ENCODE measurements at places on chromosomes 2 and 18.

GRCh38 chr2:237691908-237692600, 64.7 kb downstream of the LRRFIP1 start:
- DNase-seq, result peak; percentile 85

- no peak for DNase-seq
These were observed 102.8 kb upstream of the BZW1 start for GRCh38 chr2:200708943-200709342.

DNA sequence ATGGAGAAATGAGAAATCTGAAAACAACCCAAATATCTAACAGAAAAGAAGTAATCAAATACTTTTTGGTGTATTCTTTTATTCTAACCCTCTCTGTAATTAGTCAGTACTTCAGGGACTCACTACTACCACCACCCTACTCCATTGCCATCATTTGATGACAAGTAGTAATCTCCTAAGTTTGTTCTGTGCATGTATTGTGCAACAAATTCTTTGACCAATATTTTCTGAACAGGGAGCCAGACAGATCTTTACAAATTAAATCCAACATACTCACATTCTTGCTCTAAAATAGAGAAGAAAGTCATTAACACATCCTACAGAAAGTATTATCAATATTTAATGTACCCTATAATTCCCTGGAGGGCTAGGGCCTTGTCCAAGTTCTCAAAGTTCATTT, 1416.4 kb downstream of the DSC3 start:
- DNase-seq, result no peak

DNA sequence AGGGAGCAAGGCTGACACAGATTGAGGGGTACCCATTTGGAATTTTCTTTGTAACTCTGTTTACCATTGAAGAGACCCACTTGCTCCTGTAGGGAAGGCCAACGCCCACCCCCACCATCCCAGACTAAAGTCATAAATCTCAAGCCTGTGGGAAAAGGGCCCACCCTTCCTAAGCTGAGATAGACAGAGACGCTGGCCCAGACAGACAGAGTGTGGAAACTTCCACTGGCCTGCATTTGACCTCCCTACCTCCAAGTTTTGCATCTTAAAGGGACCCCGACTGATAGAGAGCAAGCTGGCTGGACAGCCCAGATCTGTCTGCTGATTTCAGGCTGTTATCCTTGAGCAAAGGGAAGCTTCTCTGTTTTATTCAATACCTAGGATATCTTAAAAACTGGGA, 48.2 kb upstream of the SLC14A2 start:
- no peak for DNase-seq

GRCh38 chr2:174585657-174586252, 11.8 kb downstream of the WIPF1 start:
- no peak for DNase-seq

GRCh38 chr2:42813763-42814162, 21.4 kb upstream of the HAAO start:
- DNase-seq, result no peak

DNA sequence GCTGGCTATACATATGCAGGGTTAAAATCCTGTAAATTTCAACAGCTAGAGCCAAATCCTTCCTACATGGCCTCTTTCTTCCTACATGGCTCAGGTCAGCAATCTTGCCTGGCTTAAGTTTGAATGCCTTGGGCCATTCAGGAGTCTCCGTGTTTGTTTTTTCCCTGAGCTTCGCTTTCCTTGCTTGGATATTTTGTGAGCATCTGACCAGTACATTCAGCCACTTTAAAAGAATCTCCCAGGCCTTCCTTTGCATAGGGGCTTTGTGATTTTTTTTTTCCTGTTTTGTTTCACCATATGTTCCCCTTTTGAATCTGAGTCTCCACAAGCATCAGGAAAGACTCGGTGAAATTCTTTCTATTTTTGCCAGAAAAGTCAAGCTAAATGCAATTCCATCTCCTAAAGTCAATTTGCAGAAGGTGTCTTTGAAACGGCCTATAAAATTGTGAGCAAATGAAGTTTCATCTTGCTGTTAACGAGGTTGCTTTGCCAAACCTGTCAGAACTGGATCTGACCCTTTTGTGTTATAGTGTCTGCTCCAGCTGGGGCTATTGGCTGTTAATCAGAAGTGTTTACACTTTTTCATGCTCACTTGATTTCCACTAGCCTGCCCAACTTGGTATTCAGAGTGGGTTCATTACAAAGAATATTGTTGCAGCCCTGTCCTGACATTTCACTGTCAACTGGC, 256.9 kb downstream of the DCC start:
- no peak for DNase-seq

DNA sequence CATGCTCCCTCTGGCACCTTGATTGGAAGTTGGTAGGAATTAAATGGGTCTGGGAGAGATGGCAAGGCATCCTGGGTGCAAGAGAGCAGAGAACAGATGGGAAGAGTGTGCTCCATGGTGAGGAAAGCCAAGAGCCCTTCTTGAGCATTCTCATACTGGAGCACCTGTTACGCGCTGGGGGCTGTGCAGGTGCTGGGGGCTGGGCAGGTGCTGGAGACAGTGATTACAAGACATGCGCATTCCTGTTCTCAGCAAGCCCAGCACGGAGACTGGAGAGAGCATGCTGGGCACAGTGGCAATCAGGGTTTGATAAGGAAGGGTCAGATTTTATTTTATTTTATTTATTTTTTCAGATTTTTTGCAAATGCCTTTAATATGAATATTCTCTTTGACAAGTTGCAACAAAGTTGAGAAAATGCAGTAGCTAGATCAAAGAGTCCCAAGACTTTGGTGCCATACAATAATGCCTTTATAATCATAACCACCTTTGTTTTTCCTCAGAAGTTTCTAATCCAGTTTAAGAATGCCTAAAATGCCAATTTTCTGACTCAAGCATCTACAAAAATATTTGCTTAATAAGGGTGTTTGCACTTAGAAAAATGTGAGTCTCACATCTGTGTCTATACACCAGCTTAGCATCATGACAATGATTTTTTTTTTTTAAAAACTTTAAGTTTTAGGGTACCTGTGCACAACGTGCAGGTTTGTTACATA, 193.3 kb downstream of the RNF152 start:
- no peak for DNase-seq

DNA sequence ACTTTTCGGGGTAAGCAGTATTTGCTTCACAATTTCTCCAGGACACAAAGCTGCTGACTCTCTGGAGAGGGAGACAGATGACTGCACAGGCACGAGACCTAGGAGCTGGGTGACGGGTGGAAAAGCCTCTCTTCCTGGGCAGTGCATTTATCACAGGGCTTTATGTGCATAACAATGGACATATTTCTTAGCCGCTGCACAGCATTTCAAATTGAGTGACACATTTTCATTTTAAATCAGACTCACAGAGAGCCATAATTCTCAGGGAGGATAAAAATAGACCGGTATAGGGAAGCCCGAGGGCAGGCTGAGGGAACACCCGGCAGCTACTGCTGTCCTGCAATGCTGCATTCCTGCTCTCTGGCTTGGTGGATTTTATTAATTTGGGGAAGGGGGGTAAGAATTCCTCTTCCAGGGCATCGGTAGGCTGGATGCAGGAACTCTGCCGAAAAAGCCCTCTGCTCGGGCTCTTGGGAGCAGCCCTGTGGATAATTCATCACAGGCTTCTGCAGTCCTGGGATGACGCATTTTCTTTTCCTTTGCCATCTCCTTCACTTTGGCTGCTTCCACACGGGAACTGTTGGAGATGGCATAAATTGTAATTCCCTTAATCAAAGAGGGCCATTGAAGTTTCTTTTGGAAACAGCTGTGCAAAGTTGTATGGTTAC, 108.1 kb upstream of the ACAA2 start:
- DNase-seq, result no peak

- no peak for DNase-seq
These were observed 876.0 kb downstream of the SLC4A3 start for GRCh38 chr2:220503431-220503830.

GRCh38 chr2:215238485-215239098, 73.3 kb upstream of the ATIC start:
- no peak for DNase-seq

DNA sequence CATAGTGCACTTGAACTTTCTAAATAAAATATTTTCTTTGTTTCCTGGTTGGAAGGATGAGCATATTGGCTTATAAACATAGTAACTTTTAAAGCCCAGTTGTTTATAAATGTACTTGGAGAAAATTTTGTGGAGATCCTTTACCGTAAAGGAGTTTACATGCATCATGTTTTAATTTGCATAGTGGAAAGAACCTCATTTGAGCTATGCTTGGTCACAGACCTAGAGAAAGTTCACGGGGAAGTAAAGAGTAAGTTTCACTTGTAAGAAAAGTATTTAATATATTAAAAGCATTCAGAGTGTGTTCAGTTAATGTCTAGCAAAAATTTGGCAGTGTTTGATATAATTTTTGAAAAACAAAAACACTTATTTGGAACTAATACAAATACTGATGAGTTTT, 45.3 kb downstream of the PIKFYVE start:
- no peak for DNase-seq

- DNase-seq, result no peak
These were observed 418.8 kb upstream of the NETO1 start for GRCh38 chr18:73286584-73286983.

GRCh38 chr2:207694811-207695281, 16.6 kb upstream of the CCNYL1 start:
- DNase-seq, result no peak

DNA sequence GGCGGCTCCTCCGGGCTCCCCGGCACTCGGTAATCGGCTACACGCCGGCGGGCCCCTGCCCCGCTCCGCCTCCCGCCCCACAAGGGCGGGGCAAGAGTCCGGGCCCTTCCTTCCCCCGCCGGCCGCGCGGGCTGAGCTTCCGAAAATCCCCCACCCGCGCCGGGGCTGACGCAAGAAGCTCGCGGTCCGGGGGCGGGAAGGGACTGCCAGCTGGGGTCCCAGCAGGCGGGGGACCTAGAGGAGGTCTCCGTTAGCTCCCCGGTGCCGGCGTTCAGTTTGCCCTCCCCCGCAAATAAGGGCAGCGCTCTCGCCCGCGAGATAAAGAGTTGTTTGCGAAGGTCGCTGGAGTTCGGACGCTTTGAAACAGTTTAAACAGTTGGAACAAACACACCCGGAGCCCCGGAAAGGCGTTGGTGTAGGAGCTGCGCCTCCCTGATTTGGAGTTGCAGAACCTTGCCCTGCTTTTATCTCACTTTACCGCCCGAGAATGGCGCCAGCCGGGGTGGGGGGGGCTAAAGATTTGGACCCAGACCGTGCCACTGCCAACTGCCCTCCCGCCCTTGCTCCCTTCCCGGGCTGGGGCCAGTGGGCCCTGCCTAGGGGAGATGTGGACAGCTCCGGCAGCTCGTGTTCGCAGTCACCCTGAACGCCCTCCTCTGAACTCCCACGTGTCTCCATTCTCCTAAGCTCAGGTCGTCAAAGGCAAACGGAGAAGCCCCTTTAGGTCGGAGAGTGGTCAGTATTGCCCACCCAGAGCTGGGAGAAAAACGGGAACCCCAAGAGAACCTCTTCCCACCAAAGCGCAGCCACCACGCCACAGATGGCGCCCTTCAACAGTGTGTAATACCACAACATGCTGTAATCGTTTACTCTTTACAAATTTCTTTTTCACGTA, at the start of gene NFE2L2:
Gene NFE2L2, minus strand, starts transcription at position 35 of the 895 bp plus-strand sequence. CDS start 151 bp downstream, outside the sequence.
- peak; percentile 92 for DNase-seq

- no peak for DNase-seq
These were observed 47.1 kb downstream of the CDCA7 start for GRCh38 chr2:173401716-173402326.

DNA sequence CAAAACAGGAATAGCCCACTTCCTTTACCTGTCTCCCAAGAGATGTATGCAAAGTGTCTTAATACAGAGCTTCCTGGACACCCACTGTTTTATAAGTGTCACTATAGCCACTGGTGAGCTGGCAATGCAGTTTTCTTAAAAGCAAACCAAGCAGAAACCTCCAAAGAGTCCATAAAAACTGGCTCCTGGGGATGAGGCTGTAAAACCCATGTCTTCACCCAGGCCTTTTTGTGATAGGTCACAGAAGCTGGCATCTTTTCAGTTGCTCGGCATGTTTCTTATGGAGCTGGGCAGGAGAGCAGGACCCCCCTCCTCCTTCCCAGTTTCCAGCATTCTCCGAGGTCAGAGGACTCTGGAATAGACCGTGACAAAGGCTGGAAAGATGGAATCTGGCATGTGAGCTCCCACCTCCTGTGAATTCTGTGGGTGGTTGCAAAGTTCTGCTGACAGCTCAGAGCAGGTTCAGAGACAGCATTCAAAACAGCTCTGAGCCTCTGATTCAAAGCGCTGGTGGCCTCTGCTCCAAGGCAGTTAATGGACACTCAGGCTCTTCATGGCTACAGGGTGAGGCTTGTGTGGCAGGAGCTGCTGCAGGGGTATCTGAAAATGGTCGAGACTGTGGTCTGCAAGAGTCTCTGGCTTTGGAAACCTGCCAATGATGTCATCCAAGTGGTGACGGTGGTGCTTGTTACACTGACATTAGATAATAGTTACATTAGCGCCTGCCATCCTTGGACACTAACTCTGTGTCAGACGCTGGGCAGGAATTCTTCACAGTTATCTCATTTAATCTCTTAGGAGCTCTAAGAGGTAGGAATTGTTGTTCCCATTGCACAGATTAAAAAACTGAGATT, 283.4 kb downstream of the CLIP4 start:
- no peak for DNase-seq

DNA sequence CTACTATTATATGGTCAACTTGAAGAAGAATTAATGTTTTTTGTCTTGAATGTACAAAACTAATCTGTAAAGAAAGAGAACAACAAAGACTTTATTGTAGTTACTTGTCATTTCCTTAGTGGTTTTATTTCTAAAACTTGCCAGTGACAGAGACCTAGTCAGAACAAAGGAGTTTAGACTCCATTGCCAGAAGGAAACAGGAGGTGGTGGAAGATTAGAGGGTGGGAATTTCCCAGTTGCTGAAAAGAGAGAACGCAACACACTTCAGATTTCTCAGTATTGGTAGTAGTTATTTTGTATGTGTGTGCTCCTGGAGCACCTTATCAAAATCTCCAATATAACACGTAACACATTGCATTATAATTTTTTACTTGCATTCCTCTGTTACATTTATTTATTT, 81.4 kb downstream of the CDCA7 start:
- DNase-seq, result no peak

GRCh38 chr2:46449700-46450099, 29.7 kb upstream of the TMEM247 start:
- DNase-seq, result no peak

- DNase-seq, result peak; percentile 38
These were observed 152.6 kb upstream of the TTC39C start for GRCh38 chr18:23861805-23862470.

DNA sequence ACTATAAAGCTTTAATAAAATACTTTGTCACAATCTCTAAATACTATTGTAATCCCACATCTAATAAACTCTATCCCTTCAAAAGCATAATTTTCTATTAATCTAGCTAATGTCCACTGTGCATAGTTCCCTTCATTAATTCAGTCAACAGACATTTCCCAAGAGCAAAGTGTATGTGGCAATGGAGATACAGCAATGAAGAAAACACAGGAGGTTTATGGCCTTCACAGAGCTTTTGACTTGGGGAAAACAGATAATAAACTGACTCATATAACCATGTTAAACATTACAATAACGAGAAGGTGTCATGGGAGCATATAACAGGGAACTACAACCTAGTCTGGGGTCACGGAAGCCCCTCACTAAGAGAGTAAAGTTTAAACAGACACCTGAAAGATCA, 86.3 kb downstream of the SPIRE1 start:
- no peak for DNase-seq
